GM12878 (cell line): ENCODE measurements at places on chromosomes 2 and 18.
A peak's percentile ranks its signal among the peaks of the same experiment; 100 is the strongest.

DNA sequence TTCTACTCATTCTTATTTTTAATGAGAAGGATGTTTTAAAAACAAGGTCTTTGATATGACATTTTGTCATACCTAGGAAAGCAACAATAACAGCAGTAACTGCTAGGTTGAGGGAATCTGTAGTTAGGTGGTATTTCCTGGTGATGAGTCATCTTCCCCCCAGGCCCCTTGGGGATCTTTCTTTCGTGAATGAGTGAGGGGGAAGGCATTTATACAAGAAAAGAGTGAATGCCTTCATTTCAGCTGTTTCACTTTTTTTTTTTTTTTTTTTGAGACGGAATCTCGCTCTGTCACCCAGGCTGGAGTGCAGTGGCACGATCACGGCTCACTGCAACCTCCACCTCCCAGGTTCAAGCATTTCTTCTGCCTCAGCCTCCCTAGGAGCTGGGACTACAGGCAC is 108.6 kb downstream of the MAP4K4 start:
- DNase-seq: no peak

DNA sequence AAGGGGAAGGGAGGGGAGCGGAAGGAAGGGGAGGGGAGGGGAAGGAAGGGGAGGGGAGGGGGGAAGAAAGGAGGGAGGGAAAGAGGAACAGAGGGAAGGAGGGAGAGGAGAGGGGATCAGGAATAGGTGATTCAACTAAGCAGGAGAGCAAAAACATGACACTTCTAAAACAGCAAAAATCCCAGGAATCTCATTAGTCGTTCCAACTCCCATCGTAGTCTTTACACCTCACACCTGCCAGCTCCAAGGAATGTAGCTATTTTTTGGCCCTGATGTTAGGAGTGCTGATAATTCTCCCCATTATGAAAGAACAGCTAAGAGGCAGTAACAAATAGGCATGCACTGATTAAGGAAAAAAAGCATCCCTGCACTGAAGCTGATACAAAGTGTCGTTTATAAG is 709.9 kb upstream of the PKDCC start:
- DNase-seq: no peak

- DNase-seq: no peak
Observed at GRCh38 chr2:240111253-240111652, 24.9 kb downstream of the COPS9 start.

DNA sequence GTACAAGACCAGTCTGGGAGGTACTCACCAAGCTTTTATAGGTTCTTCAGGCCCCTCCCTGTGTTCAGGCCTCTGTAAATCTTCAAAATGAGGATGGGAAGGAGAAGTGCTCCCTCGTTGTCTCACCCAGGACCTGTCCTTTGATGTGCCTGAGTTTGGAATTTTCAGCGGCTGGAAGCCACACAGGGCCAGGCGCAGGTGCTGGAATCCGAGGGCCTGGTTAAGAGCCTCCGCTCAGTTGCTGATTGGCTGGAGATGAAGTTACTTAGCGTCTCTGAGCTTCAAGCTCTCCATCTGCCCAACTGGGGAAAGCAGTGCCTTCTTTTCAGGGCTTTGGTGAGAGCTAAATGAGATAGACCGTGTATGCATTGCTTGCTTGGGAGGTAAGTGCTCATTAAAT is 30.0 kb downstream of the HJURP start:
- no peak for DNase-seq

DNA sequence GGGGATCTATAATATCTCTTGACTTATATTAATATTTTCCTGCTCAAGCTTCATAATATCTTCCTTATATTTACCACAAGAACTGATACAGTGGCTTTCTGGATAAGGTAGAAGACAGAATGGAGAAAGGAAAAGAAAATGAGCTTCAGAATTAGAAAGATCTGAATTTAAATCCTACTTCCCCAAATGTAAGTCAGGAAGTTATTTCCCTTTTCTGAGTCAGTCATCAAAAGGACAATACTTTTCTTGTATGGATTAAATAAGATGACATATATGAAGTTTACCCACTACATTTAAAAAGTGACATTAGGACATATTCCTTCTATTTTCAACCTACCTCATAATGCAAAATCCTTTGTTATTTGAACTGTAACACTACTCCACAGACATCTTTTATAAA is 19.0 kb downstream of the KRCC1 start:
- no peak for DNase-seq

DNA sequence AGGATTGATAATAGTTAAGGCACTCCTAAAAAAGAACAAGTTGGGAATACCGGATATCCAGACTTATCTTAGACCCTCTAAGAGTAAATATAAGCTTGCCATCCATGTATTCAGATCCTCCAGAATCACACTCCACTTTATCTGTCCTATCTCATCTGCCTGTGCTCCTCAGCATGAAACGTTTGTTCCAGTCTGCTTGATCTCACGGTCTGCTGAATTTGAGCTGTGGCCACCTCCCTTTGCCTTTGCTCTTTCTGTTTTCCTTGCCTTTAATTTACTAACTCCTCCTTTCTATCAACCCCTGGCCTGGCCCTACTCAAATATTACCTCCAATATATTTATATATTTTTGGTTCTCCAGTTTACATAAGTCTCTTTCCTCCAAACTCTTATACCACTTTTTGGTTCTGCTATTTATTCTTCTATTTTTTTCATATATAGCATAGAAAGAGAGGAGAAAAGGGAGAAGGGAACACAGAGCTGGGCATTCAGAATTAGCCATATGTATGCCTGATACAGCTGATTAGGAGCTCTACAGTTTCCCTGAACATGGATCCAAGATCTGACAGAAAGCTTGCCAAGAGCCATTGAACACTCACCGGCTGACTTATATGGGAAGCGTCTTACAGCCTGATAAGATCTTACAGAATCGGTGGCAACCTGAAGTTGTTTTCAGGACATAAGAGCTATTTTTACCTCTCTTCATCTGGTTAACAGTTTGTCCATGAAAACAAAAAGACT is 21.8 kb upstream of the DNAJC27 start:
- no peak for DNase-seq

GRCh38 chr2:228722311-228722710 is 540.8 kb upstream of the SPHKAP start:
- no peak for DNase-seq

GRCh38 chr2:163157891-163158496 is 319.4 kb upstream of the KCNH7 start:
- DNase-seq: no peak

GRCh38 chr2:219405451-219405850 is 12.7 kb upstream of the DES start:
- DNase-seq: no peak

DNA sequence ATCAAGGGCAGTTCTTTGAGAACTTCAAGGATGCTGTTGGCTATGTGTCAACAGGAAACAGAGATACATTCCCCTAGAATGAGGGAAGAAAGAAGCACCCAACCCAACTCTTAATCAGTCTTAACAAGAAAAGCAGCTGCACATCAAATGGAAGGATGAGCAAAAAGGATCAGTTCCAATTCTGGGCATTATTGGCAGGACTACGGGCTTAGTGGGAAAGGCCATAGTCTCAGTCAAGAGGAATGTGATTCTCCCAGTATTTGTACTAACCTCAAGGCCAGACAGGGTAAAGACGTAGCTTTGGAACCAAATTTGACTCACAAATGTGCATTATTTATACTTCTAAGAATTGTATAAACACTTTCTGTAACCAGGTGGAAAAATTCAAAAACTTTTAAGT is 18.2 kb downstream of the BMP10 start:
- DNase-seq: no peak

DNA sequence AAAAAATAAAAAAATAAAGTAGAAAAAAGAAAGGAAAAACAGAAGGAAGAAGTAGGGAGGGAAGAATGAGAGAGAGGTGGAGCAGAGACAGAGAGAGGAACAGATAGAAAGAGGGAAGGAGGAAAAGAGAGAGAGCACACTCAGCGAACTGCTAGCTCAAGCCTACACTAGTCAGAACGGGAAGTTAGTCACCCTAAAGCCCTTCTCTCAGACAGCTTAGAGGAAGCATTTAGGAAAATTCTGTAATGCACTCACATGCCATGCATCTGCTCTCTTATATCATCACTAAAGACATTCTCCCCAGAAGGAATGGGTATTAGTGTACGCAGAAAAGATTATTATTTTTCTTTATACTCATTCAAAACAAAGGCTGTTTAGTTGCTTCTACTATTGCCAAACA is 68.1 kb upstream of the SULT1C3 start:
- DNase-seq: no peak

DNA sequence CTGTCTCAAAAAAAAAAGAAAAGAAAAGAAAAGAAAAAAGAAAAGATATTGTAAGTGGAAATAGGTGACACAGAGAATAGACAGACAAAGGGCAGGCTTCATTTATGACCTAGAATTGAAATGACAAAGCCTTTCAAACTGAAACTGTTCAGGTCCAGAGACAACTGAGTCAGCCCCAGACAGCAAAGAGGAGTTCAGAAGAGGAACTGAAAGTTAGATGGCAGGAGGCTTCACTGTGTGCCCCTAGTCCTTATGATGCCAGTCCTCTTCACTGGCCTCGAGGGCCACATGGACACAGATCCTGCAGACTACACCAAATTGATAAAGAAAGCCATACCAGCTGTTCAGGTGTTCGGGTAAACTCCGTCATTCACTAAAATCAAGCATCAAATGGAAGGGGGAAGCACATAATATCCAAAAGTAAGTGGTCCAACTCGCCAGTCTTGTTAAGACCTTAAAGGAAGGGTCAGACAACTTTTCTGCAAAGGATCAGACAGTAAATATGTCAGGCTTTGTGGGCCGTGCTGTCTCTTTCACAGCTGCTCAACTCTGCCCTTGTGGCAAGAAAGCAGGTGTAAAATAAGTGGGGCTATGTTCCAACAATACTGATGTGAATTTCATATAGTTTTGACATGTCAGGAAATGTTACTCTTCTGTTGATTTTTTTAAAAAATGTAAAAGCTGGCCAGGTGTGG is 231.9 kb upstream of the MGAT5 start:
- peak; percentile 78 for DNase-seq

DNA sequence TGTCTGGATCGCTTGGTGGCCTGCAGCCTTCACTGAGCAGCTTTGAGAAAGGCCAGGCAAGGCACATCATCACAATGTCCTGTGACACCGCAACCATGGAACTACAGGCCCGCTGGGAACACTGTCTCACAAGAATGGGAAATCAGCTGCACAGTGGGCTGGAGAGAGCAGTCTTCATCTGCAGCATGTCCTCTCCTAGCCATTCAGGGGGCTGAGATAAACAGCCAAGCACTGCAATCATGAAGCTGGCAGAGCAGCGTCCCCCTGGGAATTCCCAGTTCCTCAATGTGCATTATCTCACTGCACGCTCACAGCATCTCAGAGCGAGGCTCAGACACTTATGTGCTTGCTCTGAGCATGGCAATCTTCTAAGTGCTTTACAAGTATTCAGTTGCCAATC is 1.9 kb downstream of the CMPK2 start:
- DNase-seq: no peak

GRCh38 chr18:9894454-9895068 is 8.8 kb downstream of the TXNDC2 start:
- no peak for DNase-seq

- DNase-seq: no peak
Observed at GRCh38 chr2:191747170-191747530, 69.2 kb downstream of the NABP1 start.

DNA sequence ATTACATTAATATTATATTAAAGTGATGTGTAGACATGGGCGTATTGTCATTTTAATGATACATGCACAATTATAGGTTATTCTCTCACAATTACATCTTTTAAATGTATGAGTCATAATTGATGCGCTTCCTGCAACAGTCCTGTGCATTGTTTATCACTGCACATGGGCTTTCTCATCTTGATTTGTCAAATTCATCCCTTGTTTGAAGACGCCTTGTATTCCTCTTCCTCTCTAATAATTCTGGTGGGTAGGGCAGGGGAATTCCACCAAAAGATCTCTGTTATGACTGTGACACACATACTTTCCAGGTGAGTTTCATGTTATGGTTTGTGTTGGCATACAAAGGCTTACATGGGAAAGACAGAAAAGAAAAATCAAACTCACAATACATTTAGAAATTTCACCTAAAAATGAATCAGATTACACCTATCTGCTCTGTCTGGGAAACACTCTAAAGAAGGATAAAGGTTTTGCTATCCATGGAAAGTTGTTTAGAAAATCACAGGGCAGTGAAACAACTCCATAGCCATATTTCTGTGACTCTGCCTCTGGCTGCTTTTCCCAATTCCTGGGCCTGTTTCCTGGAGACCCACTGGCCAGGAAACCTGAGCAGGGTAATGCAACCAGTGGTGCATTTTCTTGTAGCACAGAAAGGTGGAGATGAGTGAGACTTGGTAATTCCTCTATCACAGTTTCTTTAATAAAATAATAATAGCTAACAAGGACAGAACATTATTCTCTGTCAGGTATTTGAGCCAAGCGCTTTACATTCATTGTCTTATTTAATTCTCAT is 13.2 kb downstream of the SLC9A2 start:
- DNase-seq: no peak

DNA sequence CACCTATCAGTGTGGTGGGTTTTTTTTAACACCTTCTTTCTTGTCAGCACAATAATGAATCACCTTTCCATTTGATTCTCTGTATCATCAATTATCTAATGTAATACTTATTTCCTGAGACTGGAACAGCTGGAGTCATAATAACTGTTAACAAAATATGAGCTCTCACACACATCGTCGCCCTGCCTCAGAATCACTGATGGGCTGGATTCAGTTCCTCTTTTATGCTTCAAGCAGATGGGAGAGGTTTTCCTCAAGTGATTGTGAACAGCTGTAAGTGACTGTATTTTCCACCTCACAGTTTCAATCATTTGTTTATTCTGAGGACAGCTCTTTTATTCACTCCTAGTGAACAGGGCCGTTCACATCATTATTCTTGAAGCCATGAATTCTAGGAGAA is 330.2 kb downstream of the DSC3 start:
- DNase-seq: peak; percentile 9

DNA sequence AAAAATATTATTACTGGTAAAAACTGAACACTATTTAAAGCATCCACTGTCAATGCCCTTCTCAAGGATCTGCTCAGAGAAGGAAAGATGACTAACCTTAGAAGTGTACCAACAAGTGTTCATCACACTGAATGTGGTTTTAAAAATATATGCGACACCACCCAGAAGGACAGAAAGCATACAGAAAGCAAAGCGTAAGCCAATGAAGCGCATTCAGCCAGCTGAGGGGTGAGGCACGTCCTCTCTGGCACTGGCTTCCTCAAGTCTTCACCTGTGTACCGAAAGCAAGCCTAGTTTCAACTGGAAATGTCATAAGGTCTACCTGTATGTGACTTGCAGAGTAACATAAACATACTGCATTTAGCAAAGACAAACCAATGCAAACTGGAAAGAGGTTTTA is 88.8 kb downstream of the PSMG2 start:
- no peak for DNase-seq

DNA sequence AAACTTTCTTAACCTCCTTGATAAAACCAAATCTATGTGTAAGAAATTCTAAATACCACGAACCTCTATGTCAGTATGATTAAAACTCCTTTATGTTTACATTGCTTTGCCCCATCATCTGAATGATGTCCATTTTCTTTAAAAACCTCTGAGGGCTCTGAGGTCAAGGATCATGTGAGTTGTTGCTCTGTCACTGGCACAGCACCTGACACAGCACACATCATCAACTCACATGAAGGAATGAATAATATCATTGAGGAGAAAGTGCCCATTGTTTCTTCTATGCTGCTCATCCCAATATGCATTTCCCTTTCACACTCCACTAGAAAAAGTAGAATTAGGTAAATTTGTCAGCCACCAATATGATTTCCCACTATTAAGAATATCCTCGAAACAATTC is 1178.7 kb upstream of the NRXN1 start:
- no peak for DNase-seq
